ENCODE measurements at places on chromosomes 5 and 9.

- DNase-seq = no peak
These were observed 26.9 kb downstream of the ADAMTS2 start for GRCh38 chr5:179318221-179318955.

DNA sequence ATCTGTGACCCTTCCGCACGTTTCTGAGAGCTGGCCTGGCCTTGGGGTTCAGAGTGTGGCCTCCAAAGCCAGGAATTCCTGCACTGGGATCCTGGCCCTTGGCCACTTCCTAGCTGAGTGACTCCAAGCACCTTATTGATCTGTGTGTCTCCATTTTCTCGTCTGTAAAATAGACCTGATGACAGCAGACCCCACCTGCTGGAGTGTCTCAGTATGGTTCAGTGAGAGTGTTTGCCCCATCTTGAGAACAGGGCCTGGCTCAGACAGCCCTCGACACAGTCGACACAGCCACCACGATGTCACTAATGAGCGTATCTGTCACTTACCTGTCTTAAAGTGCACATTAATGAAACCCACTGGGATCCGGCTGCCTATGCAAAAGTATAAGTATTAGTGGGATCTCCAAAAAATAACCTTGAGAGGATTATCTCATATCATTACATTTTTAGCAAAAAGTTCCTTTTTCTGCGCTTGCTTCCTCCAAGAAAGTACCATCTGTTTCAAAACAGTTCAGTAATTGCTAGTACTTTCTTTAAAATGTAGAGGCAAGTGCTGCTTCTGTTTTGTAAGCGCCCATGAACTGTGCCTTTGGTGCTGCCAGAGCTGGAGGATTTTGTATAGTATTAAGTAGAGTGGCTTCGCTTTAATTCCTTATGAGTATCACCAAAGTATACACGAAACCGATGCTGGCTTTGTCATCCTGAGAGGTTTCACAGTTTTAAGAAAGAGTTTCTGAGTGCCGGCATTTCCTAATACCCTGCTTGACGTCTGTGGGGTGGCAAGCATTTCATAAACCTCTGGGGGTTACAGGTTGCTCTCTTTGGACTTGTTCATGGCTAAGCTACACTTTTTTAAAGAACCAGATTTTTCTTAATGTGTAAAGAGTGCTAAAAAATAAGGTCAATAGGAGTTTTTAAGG, 31.7 kb downstream of the UBE2QL1 start:
- DNase-seq = no peak

- DNase-seq = no peak
These were observed 53.5 kb upstream of the ERCC6L2 start for GRCh38 chr9:95822015-95822414.

DNA sequence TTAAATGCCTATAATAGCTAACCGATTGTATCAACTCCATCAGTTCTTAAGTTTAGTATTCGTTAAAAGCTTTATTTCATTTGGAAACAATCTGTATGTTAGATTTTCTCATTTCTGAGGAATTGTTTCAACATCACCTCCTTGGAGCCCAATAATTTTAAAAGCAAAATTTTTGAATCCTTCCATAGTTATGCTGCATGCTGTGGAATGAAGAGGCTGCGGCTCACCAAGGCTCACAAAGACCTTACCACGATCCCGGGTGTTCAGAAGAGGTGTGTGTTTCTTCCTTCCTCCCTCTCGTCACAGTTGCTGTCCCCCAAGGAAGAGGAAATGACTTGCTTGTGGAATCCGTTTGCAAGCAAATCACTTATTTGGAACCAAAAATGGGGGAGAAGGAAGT, 143.8 kb downstream of the FGF1 start:
- DNase-seq = no peak

DNA sequence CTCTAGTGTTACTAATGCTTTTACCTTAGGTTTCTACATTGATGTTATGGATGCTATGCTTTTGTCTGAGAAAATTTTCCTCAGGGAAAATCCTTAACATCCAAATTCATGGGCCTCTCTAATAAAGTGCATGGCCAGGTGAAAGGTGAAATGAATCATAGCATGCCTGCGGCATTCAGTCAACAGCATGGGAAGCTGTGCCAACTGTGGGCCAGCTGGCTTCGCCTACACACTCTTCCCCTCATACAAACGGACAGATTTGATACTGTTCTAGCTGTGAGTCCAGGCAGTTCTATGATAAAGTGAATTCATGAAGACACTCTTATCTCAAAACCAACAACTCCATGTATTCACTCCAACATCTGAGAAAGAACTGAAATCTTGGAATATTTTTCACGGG, 374.1 kb downstream of the PLK2 start:
- no peak for DNase-seq

DNA sequence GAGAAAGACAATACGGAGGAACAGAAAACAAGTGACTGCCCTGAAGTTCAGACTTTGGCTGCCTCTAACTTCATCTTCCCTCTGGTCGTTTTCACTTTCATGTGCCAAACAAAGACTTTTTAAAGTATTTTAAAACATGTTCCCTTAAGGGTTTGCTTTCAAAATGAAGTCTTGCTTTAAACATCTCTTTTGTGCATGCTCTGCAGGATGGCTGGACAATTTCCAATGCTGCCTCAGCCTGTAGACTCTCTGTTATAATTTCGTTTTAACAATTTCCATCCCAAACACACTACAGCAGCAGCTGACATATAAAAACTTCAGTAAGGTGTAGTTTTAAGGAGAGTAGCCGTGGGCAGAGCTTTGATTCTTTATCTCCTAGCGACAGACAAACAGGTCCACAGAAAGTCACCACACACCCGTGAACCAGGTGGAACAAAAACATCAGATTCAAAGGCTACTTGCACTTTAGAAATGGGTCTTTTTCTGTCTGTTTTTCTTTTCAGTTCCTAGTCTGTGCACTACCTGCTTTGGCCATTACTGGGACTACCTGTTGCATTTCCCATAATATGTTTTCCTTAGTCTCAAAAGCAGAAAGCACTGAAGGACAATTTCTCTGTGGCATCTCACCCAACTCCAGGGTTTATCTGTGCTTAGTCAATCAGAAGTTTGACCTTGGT, 308.9 kb downstream of the DTWD2 start:
- DNase-seq = no peak

All from stimulated activated CD4-positive, alpha-beta T cell treated with anti-CD3 and anti-CD28 coated beads, Interleukin-15, amount 100 ng/mL, for 24 hours (primary cell).